ENCODE measurements at places on chromosomes 1 and 21. TPM values are rescaled to one million over a fixed set of nuclear protein-coding genes. Genes with fewer than 3 reads are reported as not detected.

DNA sequence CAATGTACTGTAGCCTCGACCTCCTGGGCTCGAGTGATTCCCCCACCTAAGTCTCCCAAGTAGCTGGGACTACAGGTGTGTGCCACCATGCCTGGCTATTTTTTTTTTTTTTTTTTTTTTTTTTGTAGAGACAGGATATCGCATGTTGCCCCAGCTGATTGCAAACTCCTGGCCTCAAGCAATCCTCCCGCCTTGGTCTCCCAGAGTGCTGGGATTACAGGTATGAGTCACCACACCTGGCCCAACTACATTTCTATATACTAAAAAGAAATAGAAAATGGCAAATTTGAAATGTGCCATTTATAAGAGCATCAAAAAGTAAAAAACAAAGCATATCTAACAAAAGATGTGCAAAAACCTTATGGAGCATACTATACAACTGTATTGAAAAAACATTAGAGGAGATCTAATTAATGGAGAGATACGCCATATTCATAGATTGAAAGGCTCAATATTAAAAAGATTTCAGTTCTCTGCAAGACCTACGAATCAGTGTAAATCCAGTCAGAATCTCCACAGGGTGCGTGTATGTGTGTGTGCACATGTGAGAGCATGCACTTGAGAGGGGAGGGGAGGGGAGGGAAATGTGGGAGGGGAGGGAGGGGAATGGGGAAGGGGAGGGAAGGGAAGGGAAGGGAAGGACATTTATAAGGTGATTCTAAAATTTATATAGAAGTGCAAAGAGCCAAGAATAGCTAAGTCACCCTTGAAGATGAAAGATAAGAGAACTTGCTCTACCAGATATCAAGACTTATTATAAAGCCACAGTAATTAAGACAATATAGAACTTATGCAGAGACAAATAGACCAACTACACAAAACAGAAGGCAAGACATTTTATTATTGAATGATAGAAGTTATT, 15.5 kb upstream of the PADI4 start:
- H3K4me3 ChIP-seq: no peak overlapping the region
- no peak overlapping the region for H3K27ac ChIP-seq
- no peaks in the 10 kb centered on the region for H3K36me3 ChIP-seq
- peaks cover 1% of the 10 kb centered on the region for H3K27me3 ChIP-seq
- DNase-seq: no peak
- no peaks in the 10 kb centered on the region for H3K4me1 ChIP-seq

DNA sequence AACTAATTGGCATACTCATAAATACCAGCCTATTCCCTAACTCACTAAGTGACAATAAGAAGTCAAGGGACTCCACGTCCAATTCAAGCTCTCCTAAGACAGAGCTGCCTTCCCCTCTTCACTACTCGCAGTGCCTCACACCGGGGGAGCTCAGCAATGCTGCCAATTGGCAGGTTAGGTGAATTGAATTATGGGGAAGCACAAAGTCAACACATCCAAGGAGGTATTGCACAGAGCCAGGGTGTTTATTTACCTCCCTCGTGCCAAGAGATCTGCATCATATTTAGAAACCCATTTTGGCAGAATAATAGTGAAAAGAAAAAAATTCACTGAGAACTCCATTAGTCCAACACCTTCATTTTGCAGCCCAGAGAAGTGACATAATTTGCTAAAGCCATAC, 20.4 kb upstream of the TNR start:
- no peak for DNase-seq
- H3K36me3 ChIP-seq: no peaks in the 10 kb centered on the region

GRCh38 chr1:41386196-41386663, 25.0 kb downstream of the FOXO6 start:
- peaks cover 6% of the 10 kb centered on the region for H3K4me1 ChIP-seq
- peaks cover 40% of the 10 kb centered on the region for H3K27me3 ChIP-seq
- H3K27ac ChIP-seq: no peak overlapping the region

GRCh38 chr21:35428001-35428320, 378.9 kb upstream of the RUNX1 start:
- H3K27ac ChIP-seq: no peak overlapping the region
- peaks cover 5% of the 10 kb centered on the region for H3K27me3 ChIP-seq
- peak overlapping the region; percentile 46 for H3K4me3 ChIP-seq
- H3K4me1 ChIP-seq: peaks cover 24% of the 10 kb centered on the region
- no peak for DNase-seq

GRCh38 chr1:67724928-67725560, 40.0 kb downstream of the GADD45A start:
- peaks cover 5% of the 10 kb centered on the region for H3K27me3 ChIP-seq
- peaks cover 11% of the 10 kb centered on the region for H3K4me1 ChIP-seq
- no peak for DNase-seq
- H3K27ac ChIP-seq: no peak overlapping the region
- no peak overlapping the region for H3K4me3 ChIP-seq

The STUM gene
- total RNA-seq: not detected

The ZNF648 gene
- not detected for total RNA-seq

DNA sequence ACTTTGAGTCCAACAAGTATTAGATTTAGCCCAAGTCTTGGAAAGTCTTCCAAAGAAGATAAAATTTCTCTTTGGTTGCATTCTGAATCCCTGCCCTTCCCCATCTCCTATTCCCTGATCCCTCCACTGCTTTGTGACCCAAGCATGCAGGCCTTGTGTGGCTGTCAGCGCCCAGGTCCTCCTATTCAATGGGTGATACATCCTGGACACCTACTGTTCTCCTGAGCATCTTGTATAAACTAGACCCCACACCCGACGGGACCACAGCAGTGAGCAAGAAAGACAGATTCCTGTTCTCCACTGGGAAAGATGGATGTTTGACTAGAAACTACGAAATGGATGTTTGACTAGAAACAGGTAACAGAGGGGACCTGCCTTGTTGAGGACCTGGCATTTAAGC, 136.6 kb downstream of the KIF26B start:
- H3K27ac ChIP-seq: no peak overlapping the region
- H3K36me3 ChIP-seq: no peaks in the 10 kb centered on the region
- no peak overlapping the region for H3K4me3 ChIP-seq
- H3K4me1 ChIP-seq: no peaks in the 10 kb centered on the region

The IRF6 gene
- not detected for total RNA-seq

GRCh38 chr1:54569339-54569738, 21.3 kb downstream of the ACOT11 start:
- no peaks in the 10 kb centered on the region for H3K4me1 ChIP-seq
- no peak overlapping the region for H3K27ac ChIP-seq
- H3K36me3 ChIP-seq: no peaks in the 10 kb centered on the region

DNA sequence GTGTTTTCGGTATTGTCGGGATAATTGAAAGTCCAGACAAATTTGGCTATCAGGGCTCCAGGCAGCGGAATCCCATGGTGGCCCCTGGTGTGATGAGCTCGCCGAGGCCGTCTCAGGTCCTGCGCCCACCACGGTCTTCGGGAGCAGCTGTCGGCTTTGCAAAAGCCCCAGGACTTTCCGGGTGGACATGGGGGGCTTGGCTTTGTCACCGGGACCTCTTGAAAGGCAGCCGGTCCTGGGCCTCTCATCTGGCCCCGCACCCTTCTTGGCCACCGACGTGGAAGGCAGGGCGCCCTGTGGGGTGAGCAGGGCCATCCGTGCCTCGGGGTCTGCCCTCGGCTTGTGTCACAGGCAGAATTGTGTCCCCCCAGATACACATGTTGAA, 87.1 kb upstream of the ACTRT2 start:
- H3K27me3 ChIP-seq: no peaks in the 10 kb centered on the region
- no peaks in the 10 kb centered on the region for H3K36me3 ChIP-seq
- no peak overlapping the region for H3K4me3 ChIP-seq
- DNase-seq: no peak
- H3K27ac ChIP-seq: no peak overlapping the region

DNA sequence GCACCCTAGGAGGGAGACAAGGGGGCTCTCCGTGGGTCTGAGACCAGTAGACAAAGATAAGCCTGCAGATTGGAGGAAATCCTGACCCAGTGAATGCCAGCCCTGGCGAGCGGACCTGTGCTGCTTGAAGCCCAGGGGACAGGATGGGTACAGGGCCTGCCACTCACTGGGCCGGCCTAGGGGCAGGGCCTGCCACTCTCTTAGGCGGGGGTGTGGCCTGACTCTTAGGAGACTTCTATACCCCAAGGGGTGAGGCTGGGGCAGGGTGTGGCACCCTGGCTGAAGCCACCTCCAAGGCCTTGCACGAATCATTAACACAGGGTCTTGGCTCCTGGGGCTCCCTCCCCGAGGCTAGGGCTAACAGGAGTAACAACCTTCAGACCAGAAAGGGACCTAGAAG, 30.7 kb downstream of the TRIM62 start:
- no peak overlapping the region for H3K4me3 ChIP-seq
- peaks cover 3% of the 10 kb centered on the region for H3K36me3 ChIP-seq
- no peaks in the 10 kb centered on the region for H3K27me3 ChIP-seq
- H3K27ac ChIP-seq: no peak overlapping the region
- H3K4me1 ChIP-seq: peaks cover 3% of the 10 kb centered on the region

DNA sequence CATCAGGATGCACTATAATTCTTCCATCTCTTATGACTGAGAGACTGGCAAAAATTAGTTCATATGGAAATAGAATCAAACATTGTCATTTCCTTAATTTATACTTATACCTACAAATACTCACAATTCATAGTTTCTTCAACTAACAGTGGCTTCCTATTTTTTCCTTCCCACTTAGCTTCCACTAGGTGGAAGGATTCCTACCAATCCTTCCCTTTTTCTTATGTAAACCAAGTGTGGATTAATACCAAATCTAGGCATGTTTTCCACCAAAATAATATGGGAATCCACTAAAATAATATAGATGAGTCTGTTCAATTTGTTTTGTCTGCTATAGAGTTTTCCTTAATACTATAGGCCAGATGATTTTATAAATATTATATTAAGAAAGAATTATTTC, 1537.1 kb downstream of the PLA2G4A start:
- H3K36me3 ChIP-seq: no peaks in the 10 kb centered on the region
- H3K4me3 ChIP-seq: no peak overlapping the region
- no peaks in the 10 kb centered on the region for H3K4me1 ChIP-seq
- DNase-seq: no peak
- H3K27ac ChIP-seq: no peak overlapping the region

- H3K36me3 ChIP-seq: no peaks in the 10 kb centered on the region
- H3K4me3 ChIP-seq: no peak overlapping the region
- H3K27me3 ChIP-seq: no peaks in the 10 kb centered on the region
- no peak for DNase-seq
These were observed 469.5 kb upstream of the CHRM3 start for GRCh38 chr1:238916828-238917227.

DNA sequence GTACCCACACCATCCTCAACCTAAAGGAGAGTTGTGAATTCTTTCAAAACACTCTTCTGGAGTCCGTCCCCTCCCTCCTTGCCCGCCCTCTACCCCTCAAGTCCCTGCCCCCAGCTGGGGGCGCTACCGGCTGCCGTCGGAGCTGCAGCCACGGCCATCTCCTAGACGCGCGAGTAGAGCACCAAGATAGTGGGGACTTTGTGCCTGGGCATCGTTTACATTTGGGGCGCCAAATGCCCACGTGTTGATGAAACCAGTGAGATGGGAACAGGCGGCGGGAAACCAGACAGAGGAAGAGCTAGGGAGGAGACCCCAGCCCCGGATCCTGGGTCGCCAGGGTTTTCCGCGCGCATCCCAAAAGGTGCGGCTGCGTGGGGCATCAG, 638 bp upstream of the OLIG2 start:
- peaks cover 80% of the 10 kb centered on the region for H3K27me3 ChIP-seq
- H3K27ac ChIP-seq: peak overlapping the region; percentile 20
- H3K4me3 ChIP-seq: no peak overlapping the region

DNA sequence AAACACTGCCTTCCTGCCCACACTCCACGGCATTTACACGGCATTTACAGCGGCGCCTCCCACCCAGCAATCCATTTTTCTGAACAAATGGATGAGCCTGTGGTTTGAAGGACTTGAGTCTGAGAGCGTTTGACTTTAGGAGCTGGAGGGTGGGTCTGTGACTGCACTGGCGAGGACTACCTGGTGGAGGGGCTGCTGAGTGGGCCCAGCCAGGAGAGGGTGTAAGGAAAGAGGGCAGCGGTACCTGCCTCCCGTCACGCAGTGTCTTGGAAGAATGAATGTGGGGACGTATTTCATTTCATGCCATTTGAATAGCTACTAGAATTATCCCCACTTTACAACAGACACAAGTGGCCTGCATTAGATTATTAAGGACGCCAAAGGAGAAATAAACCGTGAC, 62.9 kb downstream of the B3GALT5 start:
- DNase-seq: no peak
- no peak overlapping the region for H3K4me3 ChIP-seq
- H3K27me3 ChIP-seq: no peaks in the 10 kb centered on the region

DNA sequence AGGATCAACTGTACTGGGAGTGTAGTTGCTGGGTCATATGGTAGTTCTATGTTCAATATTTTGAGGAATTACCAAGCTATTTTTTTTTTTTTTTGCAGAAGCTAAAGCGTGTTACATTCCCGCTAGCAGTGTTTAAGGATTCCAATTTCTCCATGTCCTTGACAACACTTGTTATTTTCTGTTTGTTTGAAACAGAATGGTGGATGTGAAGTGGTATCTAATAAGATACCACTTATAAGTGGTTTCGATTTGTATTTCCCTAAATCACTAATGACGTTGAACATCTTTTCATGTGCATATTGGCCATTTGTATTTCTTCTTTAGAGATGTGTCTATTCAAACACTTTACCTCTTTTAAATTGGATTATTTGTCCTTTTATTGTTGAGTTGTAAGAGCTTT, 112.2 kb downstream of the DISP1 start:
- no peaks in the 10 kb centered on the region for H3K4me1 ChIP-seq
- H3K27me3 ChIP-seq: peaks cover 1% of the 10 kb centered on the region
- no peak overlapping the region for H3K27ac ChIP-seq
- H3K4me3 ChIP-seq: no peak overlapping the region

The YBEY gene
- total RNA-seq: 18.2 TPM

All from activated CD4-positive, alpha-beta T cell treated with anti-CD3 and anti-CD28 coated beads, Interleukin-2, amount 10 ng/mL, durations not matched to agents 24 days and 14 days (primary cell).